Karpas-422 (cell line): ENCODE measurements at places on chromosomes 11 and 22. TPM values are rescaled to one million over a fixed set of nuclear protein-coding genes. Genes with fewer than 3 reads are reported as not detected.

The EMID1 gene
- total RNA-seq, result 0.26 and 0.32 TPM in 2 replicates

The MAJIN gene
- total RNA-seq, result not detected in 2 replicates

The POU2AF1 gene
- total RNA-seq, result 803 and 894 TPM in 2 replicates

The MYO18B gene
- total RNA-seq, result not detected in 2 replicates

The DEUP1 gene
- total RNA-seq, result not detected in 2 replicates

The LMNTD2 gene
- 6.2 and 14.3 TPM in 2 replicates for total RNA-seq

The PGA5 gene
- not detected in 2 replicates for total RNA-seq

The KCNJ5 gene
- total RNA-seq, result not detected in 2 replicates

The PUS3 gene
- total RNA-seq, result 3.1 and 9.8 TPM in 2 replicates

The SLC25A18 gene
- total RNA-seq, result not detected in 2 replicates

The SSH3 gene
- 0.61 and 0.82 TPM in 2 replicates for total RNA-seq

The PDE3B gene
- total RNA-seq, result not detected in 2 replicates

The SAA1 gene
- not detected in 2 replicates for total RNA-seq

The OR51B4 gene
- not detected in 2 replicates for total RNA-seq

The OAF gene
- 0.30 and 1.4 TPM in 2 replicates for total RNA-seq

The IGLL1 gene
- total RNA-seq, result 100 and 171 TPM in 2 replicates

The TSGA10IP gene
- not detected in 2 replicates for total RNA-seq

The TAF1D gene
- 289 and 429 TPM in 2 replicates for total RNA-seq

The NLRP10 gene
- not detected in 2 replicates for total RNA-seq

The CARD16 gene
- total RNA-seq, result 16.4 and 18.0 TPM in 2 replicates

The BTG4 gene
- not detected in 2 replicates for total RNA-seq

The NKAPD1 gene
- total RNA-seq, result 11.5 and 11.7 TPM in 2 replicates

The SSTR3 gene
- not detected in 2 replicates for total RNA-seq

The PRDM11 gene
- 2.7 and 5.7 TPM in 2 replicates for total RNA-seq

The CSF2RB gene
- 5.6 and 6.0 TPM in 2 replicates for total RNA-seq

The PHETA2 gene
- total RNA-seq, result not detected in 2 replicates

The BACE1 gene
- total RNA-seq, result not detected in 2 replicates

The FXYD6 gene
- total RNA-seq, result not detected in 2 replicates

The IFITM10 gene
- total RNA-seq, result not detected in 2 replicates

The XPNPEP3 gene
- 11.7 and 17.5 TPM in 2 replicates for total RNA-seq

The RHOG gene
- 54.6 and 68.5 TPM in 2 replicates for total RNA-seq

The QSER1 gene
- total RNA-seq, result 28.1 and 60.9 TPM in 2 replicates

The MIEF1 gene
- 23.2 and 25.0 TPM in 2 replicates for total RNA-seq

The EI24 gene
- 19.9 and 41.6 TPM in 2 replicates for total RNA-seq

The SMTNL1 gene
- total RNA-seq, result not detected in 2 replicates

The OR51M1 gene
- not detected in 2 replicates for total RNA-seq

The TRIM51 gene
- not detected in 2 replicates for total RNA-seq

The IL17REL gene
- not detected in 2 replicates for total RNA-seq

The MIAT gene
- 1.5 and 2.6 TPM in 2 replicates for total RNA-seq

The CDCA5 gene
- total RNA-seq, result 24.3 and 28.2 TPM in 2 replicates

The CCDC15 gene
- 1.8 and 2.3 TPM in 2 replicates for total RNA-seq

The KRTAP5-1 gene
- not detected in 2 replicates for total RNA-seq

The CCDC34 gene
- 10.2 and 11.7 TPM in 2 replicates for total RNA-seq

The SHISA8 gene
- total RNA-seq, result 3.2 and 6.5 TPM in 2 replicates

The SMTN gene
- 23.5 and 27.9 TPM in 2 replicates for total RNA-seq

The HBE1 gene
- not detected in 2 replicates for total RNA-seq

The OOSP4B gene
- not detected in 2 replicates for total RNA-seq

The HEPACAM gene
- not detected in 2 replicates for total RNA-seq

The ASPHD2 gene
- 30.7 and 33.3 TPM in 2 replicates for total RNA-seq

The JOSD1 gene
- 50.5 and 64.1 TPM in 2 replicates for total RNA-seq

The NAALAD2 gene
- total RNA-seq, result not detected in 2 replicates

The VWCE gene
- total RNA-seq, result 0.07 and 0.32 TPM in 2 replicates

The SERPINH1 gene
- 10.5 and 16.1 TPM in 2 replicates for total RNA-seq
